ENCODE measurements at places on chromosomes 7 and 10. TPM values are rescaled to one million over a fixed set of nuclear protein-coding genes. Genes with fewer than 3 reads are reported as not detected.

The TMEM213 gene
- total RNA-seq, result 9.6 TPM

- peaks cover 68% of the 10 kb centered on the region for H3K36me3 ChIP-seq
- DNase-seq, result no peak
- H3K4me1 ChIP-seq, result peaks cover 49% of the 10 kb centered on the region
- H3K4me3 ChIP-seq, result no peak overlapping the region
Measured at GRCh38 chr7:130887182-130887956, 153.4 kb upstream of the KLF14 start.

GRCh38 chr10:26477501-26477900 is 39.4 kb downstream of the APBB1IP start:
- H3K27ac ChIP-seq, result no peak overlapping the region
- no peak for DNase-seq
- H3K36me3 ChIP-seq, result no peaks in the 10 kb centered on the region
- no peak overlapping the region for H3K4me3 ChIP-seq
- no peaks in the 10 kb centered on the region for H3K27me3 ChIP-seq

The EPO gene
- total RNA-seq, result not detected

- H3K4me3 ChIP-seq, result no peak overlapping the region
- H3K27ac ChIP-seq, result no peak overlapping the region
- no peaks in the 10 kb centered on the region for H3K4me1 ChIP-seq
Measured at GRCh38 chr10:8113616-8114015, 59.1 kb downstream of the GATA3 start.

GRCh38 chr10:88045656-88046415 is 182.4 kb downstream of the PTEN start:
- no peak for DNase-seq
- H3K4me3 ChIP-seq, result no peak overlapping the region
- H3K27me3 ChIP-seq, result no peaks in the 10 kb centered on the region

The KCNH2 gene
- 3.6 TPM for total RNA-seq

- H3K36me3 ChIP-seq, result no peaks in the 10 kb centered on the region
- no peak overlapping the region for H3K4me3 ChIP-seq
- no peaks in the 10 kb centered on the region for H3K4me1 ChIP-seq
- H3K27me3 ChIP-seq, result no peaks in the 10 kb centered on the region
Measured at GRCh38 chr7:86958380-86958779, 101.1 kb downstream of the ELAPOR2 start.

GRCh38 chr7:136039577-136040345 is 62.6 kb upstream of the MTPN start:
- H3K27ac ChIP-seq, result no peak overlapping the region
- no peaks in the 10 kb centered on the region for H3K36me3 ChIP-seq
- no peaks in the 10 kb centered on the region for H3K27me3 ChIP-seq
- no peaks in the 10 kb centered on the region for H3K4me1 ChIP-seq
- no peak for DNase-seq

GRCh38 chr7:68376131-68376661 is 1222.1 kb upstream of the AUTS2 start:
- H3K27me3 ChIP-seq, result no peaks in the 10 kb centered on the region
- H3K36me3 ChIP-seq, result no peaks in the 10 kb centered on the region
- no peak for DNase-seq
- no peaks in the 10 kb centered on the region for H3K4me1 ChIP-seq

DNA sequence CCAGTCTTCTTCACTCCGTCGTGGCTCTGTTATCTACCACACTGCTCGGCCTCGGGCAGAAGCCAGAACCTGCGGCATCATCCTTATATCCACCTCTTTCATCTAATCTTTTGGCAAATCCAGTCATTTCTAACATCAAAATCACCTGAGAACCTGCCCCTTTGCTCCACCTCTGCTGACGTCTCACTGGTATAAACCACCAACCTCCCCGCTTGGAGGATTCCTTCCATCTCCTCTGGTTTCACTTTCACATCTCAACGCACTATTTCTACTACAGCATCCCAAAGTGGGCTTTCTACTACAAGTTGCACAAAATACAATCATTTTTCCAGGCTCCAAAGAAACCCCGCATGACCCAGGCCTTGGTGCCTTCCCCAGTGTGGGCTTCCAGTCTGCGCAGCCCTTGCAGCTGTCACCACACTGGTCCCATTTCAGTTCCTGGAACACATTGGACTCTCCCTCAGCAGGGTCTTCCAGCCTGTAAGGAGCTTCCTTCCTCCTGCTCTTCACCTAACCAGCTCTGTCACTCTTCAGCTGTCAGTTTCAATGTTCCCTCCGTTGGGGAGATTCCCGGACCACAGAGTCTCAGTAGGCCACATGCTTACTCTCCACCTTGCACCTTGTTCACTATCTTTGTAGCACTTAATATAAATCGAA is 85.0 kb downstream of the PRKCQ start:
- H3K4me1 ChIP-seq, result no peaks in the 10 kb centered on the region
- no peak for DNase-seq
- no peak overlapping the region for H3K4me3 ChIP-seq
- H3K27me3 ChIP-seq, result no peaks in the 10 kb centered on the region
- H3K27ac ChIP-seq, result no peak overlapping the region

- no peak overlapping the region for H3K27ac ChIP-seq
- H3K27me3 ChIP-seq, result no peaks in the 10 kb centered on the region
- no peak overlapping the region for H3K4me3 ChIP-seq
- DNase-seq, result no peak
Measured at GRCh38 chr10:132264966-132265889, 42.5 kb downstream of the STK32C start.

GRCh38 chr7:17618652-17618974 is 320.2 kb downstream of the AHR start:
- no peak overlapping the region for H3K4me3 ChIP-seq
- no peaks in the 10 kb centered on the region for H3K36me3 ChIP-seq
- no peaks in the 10 kb centered on the region for H3K4me1 ChIP-seq
- DNase-seq, result no peak
- H3K27me3 ChIP-seq, result no peaks in the 10 kb centered on the region
- no peak overlapping the region for H3K27ac ChIP-seq

DNA sequence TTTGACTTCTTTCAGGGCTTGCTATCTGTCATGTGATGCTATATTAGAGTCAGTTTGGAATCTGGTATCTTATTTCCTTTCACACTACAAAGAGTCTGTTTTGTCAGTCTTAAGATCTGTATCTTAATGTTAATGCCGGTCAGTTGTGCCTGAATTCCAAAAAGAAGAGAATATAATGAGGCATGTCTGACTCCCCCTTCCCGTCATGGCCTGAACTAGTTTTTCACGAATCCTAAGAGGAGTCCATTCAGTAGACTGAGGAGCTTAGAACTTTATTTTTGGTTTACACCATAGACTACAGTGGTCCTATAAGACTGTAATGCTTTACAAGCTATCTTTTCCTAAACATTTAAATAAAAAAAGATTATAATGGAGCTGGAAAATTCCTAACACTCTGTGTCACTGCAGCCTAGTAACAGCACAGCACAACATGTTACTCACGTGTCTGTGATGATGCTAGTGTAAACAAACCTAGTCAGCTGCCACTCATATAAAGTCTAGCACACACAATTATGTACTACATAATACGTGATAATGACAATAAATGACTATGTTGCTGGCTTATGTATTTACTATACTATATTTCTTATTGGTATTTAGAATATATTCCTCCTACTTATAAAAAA is 50.6 kb downstream of the VPS41 start:
- peaks cover 17% of the 10 kb centered on the region for H3K36me3 ChIP-seq
- no peaks in the 10 kb centered on the region for H3K27me3 ChIP-seq
- H3K4me1 ChIP-seq, result no peaks in the 10 kb centered on the region

DNA sequence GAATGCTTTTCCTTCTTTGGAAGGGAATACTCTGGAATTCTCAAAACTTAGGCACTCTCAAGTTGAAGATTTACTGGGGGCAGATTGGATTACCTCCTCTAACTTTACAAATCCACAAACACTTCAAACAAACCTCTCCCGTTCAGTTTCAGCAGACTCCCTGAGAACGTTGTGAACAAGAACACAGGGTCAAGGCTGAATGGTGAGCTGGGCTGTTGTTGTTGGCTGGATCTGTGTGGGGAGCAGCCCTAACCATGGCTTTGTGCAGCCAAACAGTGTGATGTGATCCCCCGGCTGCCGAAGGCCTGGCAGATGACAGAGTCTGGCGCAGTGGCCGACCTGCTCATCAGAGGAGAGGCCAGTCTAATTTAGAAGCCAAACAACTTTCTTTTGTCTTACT is 93.1 kb downstream of the BMPER start:
- no peaks in the 10 kb centered on the region for H3K36me3 ChIP-seq
- H3K4me1 ChIP-seq, result no peaks in the 10 kb centered on the region
- DNase-seq, result no peak

- H3K27ac ChIP-seq, result no peak overlapping the region
- DNase-seq, result no peak
- no peaks in the 10 kb centered on the region for H3K4me1 ChIP-seq
- H3K36me3 ChIP-seq, result no peaks in the 10 kb centered on the region
Measured at GRCh38 chr7:98474558-98474957, 73.7 kb upstream of the BAIAP2L1 start.

The FZD1 gene
- total RNA-seq, result 25.7 TPM

The TRIM73 gene
- total RNA-seq, result 4.4 TPM

GRCh38 chr7:18835001-18835690 is 282.3 kb downstream of the TWIST1 start:
- no peaks in the 10 kb centered on the region for H3K36me3 ChIP-seq
- no peak for DNase-seq
- H3K4me1 ChIP-seq, result no peaks in the 10 kb centered on the region
- H3K4me3 ChIP-seq, result no peak overlapping the region
- no peaks in the 10 kb centered on the region for H3K27me3 ChIP-seq

DNA sequence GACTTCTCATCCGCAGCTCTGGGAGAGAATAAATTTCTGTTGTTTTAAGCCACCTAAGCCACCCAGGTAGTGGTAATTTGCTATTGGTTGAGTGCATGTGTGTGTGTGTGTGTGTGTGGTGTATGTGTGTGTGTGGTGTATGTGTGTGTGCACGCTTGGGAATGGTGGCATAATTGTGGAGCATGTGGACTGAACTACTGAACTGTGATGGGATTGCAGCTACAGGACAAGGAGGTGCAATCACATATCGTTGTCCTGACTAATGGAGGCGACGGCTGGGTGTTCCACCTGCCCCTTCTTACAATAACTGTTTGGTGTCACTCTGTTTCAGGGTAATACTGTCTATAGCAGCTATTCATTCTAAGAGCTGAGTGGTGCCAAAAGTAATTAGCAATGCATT is 448.7 kb upstream of the PFKP start:
- no peak overlapping the region for H3K27ac ChIP-seq
- no peak for DNase-seq
- no peaks in the 10 kb centered on the region for H3K36me3 ChIP-seq
- H3K4me1 ChIP-seq, result no peaks in the 10 kb centered on the region
- H3K4me3 ChIP-seq, result no peak overlapping the region
- H3K27me3 ChIP-seq, result no peaks in the 10 kb centered on the region

GRCh38 chr7:101555921-101556275 is 73.2 kb downstream of the MYL10 start:
- H3K36me3 ChIP-seq, result no peaks in the 10 kb centered on the region
- H3K4me1 ChIP-seq, result no peaks in the 10 kb centered on the region
- DNase-seq, result peak; percentile 40
- H3K27me3 ChIP-seq, result no peaks in the 10 kb centered on the region
- no peak overlapping the region for H3K4me3 ChIP-seq
- H3K27ac ChIP-seq, result no peak overlapping the region

The AHCYL2 gene
- total RNA-seq, result 106 TPM

The PTPRZ1 gene
- 3.6 TPM for total RNA-seq

The TMEM236 gene
- total RNA-seq, result 5.0 TPM

- DNase-seq, result no peak
- H3K27ac ChIP-seq, result no peak overlapping the region
- no peak overlapping the region for H3K4me3 ChIP-seq
Measured at GRCh38 chr10:132102071-132102716, 36.4 kb downstream of the JAKMIP3 start.

The HSPA12A gene
- 7.4 TPM for total RNA-seq

DNA sequence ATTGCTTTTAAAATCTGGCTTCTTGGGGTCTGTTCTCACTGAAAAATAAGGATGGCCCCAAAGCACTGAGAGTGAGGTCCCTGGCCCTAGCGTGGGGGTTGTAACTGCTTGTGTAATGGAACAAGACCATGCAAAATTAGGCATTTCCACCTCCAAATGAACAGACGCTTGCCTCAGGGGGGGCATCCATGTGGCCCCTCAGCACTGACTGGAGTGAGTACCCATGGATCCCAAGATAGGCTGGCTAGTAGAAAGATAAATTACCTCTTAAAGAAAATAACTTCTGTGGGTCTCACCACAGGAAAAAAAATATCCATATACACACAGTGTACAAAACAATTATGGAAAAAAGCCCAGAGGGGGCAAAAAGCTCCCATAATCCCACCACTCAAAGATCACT is 15.2 kb upstream of the CPA1 start:
- H3K27me3 ChIP-seq, result no peaks in the 10 kb centered on the region
- H3K4me3 ChIP-seq, result no peak overlapping the region
- no peak overlapping the region for H3K27ac ChIP-seq
- no peak for DNase-seq
- H3K36me3 ChIP-seq, result no peaks in the 10 kb centered on the region

The ZNF680 gene
- 17.3 TPM for total RNA-seq

DNA sequence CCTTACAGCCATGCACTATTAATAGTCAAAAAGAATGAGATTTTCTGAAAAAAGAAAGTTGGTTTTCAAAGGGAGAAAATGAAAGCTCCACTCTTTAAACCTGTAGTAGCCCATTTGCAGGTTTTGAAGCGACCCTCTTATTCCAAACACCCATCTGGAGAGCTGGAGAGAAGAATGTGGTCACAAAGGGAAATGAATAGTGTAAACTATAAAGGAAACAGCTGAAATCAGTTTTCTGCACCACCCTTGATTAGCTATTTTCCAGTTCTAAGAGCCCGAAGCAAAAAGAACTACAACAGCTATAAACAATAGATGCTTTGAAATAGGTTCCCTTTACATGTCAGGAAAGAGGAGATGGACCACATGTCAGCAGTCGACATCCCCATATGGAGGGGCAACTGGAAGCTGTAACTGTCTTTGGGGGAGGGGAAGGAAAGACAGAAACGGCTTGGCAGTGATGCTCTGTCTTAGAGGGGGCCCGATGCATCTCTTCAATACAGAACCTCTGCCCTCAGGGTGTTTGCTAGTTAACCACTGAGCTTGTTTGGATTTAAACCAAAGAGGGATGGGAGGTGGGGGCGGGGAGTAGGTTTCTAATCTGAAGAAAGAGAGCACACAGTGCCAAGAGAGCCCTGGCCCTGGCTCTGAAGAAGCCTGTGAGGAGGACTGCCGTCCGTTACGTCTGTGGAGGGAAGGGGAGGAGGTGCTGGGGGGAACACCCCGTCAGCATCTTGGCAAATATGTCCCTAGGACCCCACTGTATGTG is 55.3 kb downstream of the CPVL start:
- no peak for DNase-seq
- peak overlapping the region; percentile 37 for H3K4me3 ChIP-seq

The SAP25 gene
- total RNA-seq, result 6.4 TPM
